ENCODE measurements at places on chromosomes 13 and 19.

DNA sequence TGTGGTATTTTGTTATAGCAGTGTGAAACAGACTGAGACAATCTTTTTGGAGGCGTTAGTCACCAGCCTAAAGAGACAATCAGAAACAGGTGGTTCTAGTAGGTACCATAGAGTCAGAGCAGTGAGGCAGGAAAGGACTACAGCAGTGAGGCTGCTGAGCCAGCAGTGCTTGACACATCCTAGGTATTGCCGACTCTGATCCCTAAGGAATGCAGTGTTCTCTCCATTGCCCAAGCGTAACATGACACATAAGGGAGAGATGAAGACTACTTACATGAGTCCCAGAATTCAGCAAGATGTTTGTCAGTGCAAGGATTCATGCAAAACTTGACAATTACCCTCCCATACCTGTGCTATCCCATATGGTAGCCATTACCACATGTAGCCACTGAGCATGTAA lies 62.4 kb upstream of the XPO4 start:
- no peaks in the 10 kb centered on the region for H3K36me3 ChIP-seq
- H3K4me1 ChIP-seq, result peaks cover 16% of the 10 kb centered on the region
- H3K27ac ChIP-seq, result no peak overlapping the region
- H3K4me3 ChIP-seq, result no peak overlapping the region
- H3K27me3 ChIP-seq, result peaks cover 27% of the 10 kb centered on the region

DNA sequence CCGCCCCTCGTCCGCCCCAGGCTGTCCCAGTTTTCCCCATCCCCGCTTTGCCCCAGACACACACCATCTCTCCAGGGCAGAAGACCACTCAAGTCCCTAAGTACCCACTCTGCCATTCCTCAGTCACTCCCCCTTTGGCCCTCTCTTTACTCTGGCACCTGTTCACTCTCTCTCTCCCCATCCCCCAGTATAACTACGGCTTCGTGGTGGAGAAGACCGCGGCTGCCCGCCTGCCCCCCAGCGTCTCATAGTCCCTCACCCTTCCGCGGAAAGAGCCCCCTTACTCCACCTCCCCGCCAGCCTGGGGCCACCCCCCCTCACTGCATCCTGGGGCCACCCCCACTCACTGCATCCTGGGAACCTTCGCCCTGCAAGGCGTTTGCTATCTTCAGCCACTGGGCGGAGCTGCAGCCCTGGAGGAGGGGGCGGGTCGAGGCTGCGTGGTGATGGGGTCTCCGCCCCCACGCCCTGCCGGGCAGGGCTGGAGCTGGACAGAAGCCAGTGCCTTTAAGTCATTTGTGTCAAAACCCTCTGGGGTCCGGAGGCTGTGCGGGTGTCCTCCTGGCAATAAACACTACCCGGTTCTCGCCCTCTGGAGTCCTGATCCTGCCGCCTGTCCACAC lies 5.0 kb downstream of the MVB12A start:
- no peaks in the 10 kb centered on the region for H3K27me3 ChIP-seq
- peaks cover 2% of the 10 kb centered on the region for H3K36me3 ChIP-seq

- DNase-seq, result no peak
- no peaks in the 10 kb centered on the region for H3K27me3 ChIP-seq
- no peaks in the 10 kb centered on the region for H3K36me3 ChIP-seq
- H3K4me3 ChIP-seq, result peak overlapping the region; percentile 87
- peak overlapping the region; percentile 90 for H3K27ac ChIP-seq
These were observed 155.6 kb downstream of the TM9SF2 start for GRCh38 chr13:99656844-99657381.

DNA sequence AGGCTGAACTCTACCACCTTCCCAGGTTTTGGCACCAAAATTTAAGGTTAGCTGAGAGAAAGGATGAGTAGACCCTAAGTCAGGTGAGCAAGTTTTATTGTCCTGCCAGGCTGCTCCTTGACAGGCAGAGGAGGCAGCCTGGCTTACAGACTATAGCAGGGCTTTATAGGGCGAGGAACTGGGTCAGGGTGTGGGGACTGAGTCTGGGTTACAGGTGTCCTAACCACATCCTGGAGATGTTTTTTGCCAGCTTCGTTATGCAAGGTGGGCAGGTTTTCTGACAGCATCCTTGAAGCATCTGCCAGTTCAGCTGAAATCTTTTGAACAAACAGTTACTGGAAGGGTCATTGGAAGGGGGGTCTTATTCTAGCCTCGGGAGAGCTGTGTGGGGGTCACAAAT lies 905.7 kb upstream of the SLITRK5 start:
- DNase-seq, result no peak
- H3K36me3 ChIP-seq, result no peaks in the 10 kb centered on the region
- H3K4me3 ChIP-seq, result no peak overlapping the region
- H3K4me1 ChIP-seq, result no peaks in the 10 kb centered on the region
- H3K27me3 ChIP-seq, result no peaks in the 10 kb centered on the region

GRCh38 chr19:4007836-4008539 lies 452 bp downstream of the PIAS4 start:
- H3K4me1 ChIP-seq, result peaks cover 16% of the 10 kb centered on the region
- H3K36me3 ChIP-seq, result no peaks in the 10 kb centered on the region
- H3K27ac ChIP-seq, result peak overlapping the region; percentile 29
- H3K4me3 ChIP-seq, result peak overlapping the region; percentile 90
- DNase-seq, result no peak

DNA sequence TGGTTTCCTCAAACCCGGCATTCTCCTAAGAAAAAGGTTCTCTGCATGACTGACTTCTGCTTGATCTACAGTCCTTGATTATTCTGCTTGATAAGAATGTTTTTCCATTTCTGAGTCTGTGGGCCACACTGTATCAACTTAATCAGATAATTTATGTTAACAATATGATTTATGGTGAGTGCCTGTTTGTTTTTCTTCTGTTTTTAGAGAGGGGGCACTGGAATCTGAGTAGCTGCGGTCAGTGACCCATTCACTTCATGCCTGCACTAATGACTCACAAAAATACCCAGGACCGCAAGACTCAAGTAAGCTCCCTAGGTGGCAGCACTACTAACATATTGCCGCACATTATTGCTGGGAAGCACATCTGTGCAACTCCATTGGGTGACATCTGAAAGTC lies 542.3 kb upstream of the ATXN8OS start:
- no peak overlapping the region for H3K27ac ChIP-seq
- DNase-seq, result no peak
- no peaks in the 10 kb centered on the region for H3K36me3 ChIP-seq
- no peak overlapping the region for H3K4me3 ChIP-seq
- no peaks in the 10 kb centered on the region for H3K4me1 ChIP-seq

DNA sequence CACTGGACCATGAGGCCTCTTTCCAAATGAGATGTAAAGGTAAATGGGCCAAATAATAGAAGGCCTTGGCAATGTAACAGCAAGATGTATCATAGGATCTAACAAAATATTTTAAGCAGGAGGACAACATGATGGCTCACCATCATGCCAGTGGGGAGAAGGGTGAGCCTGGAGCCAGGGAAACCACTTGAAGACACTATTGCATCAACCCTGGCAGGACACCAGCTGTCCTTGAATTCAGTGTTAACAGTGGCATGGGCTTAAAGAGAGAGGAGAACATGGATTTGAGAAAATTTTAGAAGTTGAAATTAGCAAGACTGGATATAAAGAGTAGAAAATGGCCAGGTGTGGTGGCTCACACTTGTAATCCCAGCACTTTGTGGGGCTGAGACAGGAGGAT lies 6.7 kb upstream of the RCBTB2 start:
- no peak overlapping the region for H3K4me3 ChIP-seq
- no peak for DNase-seq
- no peaks in the 10 kb centered on the region for H3K36me3 ChIP-seq
- no peaks in the 10 kb centered on the region for H3K27me3 ChIP-seq
